ENCODE measurements at places on chromosomes 7 and 10.

- DNase-seq, result no peak
Measured at GRCh38 chr10:102712843-102713538, 1.2 kb downstream of the ARL3 start.

DNA sequence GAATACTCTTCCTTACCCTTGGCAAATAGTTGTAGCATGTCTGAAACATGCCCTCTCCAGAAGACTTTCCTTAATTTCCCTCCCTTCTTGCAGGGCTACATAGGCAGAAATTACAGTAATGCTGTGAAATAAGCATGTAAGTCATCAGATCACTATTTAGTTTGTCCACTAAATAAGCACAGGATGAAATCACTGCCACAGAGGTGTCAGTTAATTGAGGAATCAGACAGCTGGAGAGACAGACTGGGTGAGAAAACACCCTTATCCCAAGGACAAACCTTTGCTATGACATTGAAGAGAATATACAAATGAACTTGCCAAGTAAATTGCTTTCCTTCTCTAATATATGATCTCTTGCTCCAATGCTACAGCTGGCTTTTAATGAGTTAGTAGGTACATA is 129.3 kb downstream of the CHRM2 start:
- DNase-seq, result no peak

GRCh38 chr10:100008708-100009282 is 952 bp downstream of the DNMBP start:
- DNase-seq, result no peak

DNA sequence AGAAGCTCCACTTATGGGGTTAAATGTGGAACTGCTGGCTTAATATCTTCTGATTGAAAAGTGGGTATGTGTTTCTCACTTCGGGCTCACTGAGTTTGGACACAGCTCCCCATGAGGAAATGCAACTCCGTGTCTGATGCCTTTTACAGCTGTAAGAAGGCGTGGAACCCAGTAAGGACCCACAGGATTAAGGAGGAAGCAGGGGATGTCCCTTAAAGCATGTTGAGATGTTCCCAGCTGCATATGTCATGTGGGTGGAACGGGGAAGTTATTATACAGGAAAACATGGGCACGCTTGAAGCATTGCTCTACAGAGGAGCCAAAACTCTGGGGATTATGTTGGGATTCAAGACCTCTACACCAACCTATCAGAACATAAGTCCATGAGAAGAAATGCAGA is 224.4 kb downstream of the NEBL start:
- DNase-seq, result no peak

DNA sequence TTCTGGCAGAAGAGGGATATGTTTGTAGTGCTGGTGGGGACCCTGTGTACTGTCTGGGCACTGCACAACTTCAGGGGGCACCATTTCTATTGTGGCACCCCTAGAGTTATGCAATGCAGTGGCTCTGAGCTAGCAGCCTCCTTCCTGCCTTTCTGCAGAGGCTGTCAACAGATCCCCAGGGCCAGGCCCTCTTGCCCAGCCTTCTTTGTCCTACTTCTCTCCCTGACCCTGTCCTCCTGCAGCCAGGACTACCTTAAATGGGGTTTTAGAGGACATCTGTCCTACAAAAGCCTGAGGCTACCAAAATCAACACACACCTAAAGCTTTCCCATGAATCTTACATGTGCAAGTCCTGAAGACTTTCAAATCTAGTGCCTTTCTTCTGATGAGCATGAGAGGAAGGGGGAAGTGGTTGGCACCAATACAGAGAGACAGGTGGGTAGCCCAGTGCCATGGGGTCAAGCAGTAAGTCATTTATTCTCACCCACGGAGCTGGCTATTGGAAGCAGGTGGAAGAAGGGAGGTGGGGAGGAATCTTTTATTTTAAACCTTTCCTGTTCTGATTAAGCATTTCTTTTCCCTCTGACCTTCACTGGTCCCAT is 2.4 kb downstream of the SPOCK2 start:
- no peak for DNase-seq

DNA sequence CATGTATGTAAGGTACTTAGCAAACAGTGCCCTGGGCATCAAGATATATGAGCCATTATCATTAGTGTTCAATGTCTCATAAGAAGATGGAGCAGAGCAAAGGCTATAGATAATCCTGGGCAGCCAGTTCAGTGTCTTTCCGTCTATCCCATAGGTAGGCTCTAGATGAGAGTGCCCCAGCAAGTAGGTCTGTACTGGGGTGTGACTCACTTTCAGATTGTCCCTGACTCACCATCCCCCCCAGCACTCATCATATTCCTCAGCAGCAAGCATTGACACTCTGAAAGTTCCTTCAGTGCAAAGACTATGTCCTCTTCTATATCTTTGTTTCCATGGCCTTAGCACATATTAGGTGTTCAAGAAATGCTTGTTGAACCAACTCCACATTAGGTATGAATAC is 20.0 kb upstream of the FAM204A start:
- DNase-seq, result no peak

GRCh38 chr10:44824607-44825006 is 86.5 kb upstream of the TMEM72 start:
- no peak for DNase-seq

DNA sequence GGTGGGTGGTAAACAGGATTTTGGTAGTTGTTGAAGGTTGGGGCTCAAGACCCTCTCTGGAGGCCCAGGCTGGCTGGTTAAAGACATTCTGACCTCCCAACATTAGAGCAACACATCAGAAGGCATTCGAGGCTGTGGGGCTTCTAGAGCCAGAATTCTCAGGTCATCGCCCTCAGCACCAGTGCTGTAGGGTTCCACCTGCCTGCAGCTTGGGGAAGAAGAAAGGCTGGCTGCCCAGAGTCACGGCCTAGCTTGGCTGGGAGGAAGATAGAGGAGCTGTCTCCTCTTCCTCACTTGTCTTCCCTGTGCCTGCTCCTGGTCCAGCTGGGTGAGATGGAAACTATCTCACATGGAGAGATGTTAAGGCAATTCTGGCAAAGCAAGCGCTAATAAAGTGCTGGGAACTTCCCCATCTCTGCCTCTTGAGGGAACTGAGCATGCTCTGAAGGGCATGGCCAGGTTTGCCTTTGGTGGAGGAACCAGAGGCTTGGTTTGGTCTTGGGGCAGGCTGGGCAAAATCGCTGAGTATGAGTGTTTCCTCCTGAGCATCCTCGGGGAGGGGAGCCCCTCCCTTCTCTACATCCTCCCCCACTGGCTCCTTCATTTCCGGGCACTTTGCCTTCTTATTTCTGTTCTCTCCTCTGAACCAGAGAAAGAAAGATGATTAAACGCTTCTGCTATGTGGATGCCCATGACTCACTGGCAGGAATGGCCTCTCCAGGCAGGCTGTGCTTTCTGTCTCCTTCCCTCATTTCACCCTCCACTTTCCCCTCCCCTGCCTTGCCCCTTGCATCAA is 509.0 kb upstream of the PODXL start:
- no peak for DNase-seq

GRCh38 chr10:4011136-4011812 is 226.3 kb upstream of the KLF6 start:
- no peak for DNase-seq

DNA sequence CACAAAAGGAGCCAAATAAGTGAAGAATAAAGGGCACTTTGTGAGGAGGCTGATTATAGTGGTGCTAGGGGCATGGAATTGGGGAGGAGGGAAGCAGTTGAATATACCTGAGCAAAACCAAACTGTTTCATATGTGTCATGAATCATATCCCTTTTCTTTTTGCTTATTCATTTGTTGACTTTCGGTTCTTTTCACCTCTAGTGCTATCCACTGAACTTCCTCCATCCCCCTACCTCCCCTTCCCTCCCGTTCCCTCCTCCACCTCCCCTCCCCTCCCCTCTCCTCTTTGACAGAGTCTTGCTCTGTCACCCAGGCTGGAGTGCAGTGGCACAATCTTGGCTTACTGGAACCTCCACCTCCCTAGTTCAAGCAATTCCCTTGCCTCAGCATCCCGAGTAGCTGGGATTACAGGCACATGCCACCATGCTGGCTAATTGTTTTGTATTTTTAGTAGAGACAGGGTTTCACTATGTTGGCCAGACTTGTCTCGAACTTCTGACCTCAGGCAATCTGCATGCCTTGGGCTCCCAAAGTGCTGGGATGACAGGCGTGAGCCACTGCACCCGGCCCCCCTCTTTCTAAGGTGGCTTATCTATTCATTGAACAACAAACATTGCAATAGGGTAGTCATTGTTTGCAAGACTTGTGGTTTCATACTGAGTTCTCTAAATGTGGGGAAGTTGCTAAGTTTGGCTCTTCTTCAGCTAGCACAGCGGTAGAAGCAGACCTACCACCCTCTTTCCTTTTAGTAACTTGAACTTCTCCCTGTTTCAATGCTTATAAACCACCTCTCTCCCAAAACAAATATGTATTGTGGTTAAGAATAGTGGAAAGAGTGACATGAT is 150.4 kb upstream of the PRPS1L1 start:
- no peak for DNase-seq

GRCh38 chr10:18608596-18608995 is 42.8 kb downstream of the NSUN6 start:
- DNase-seq, result no peak

- DNase-seq, result no peak
Measured at GRCh38 chr10:23975431-23975830, 233.5 kb upstream of the KIAA1217 start.

- no peak for DNase-seq
Measured at GRCh38 chr7:105792488-105793370, 83.7 kb downstream of the ATXN7L1 start.

DNA sequence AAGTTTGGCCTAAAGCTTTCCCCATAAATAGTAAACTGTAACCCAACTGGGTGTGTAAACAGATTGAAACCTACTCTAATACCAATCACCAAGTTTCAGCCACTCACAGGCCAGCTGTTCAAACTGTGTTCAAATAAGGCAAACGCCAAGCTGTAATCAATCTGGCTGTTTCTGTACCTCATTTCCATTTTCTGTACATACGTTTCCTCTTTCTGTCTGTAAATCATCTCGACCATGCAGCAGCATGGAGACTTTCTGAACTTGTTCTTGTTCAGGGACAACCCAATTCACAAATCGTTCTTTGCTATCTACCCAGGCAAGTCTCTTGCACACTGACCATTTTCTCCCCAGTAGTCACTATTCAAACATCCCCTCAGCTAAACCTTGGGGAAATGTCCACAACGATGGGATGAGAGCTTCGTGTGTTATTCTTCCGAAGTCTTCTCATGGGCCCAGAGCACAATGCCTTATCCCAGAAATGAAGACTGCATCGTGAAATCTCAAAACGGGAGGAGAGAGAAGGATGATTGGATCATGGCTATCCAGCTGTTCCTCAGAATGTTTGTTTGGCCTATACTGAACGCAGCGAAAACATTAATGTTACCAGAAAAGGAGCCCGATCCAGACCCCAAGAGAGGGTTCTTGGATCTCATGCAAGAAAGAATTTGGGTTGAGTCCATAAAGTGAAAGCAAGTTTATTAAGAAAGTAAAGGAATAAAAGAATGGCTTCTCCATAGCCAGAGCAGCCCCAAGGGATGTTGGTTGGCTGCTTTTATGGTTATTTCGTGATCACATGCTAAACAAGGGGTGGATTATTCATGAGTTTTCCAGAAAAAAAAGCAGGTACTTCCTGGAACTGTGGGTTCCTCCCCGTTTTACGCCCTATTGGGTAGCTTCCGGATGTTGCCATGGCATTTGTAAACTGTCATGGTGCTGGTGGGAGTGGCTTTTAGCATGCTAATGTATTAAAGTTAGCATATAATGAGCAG is 86.2 kb downstream of the SLC16A9 start:
- DNase-seq, result no peak

DNA sequence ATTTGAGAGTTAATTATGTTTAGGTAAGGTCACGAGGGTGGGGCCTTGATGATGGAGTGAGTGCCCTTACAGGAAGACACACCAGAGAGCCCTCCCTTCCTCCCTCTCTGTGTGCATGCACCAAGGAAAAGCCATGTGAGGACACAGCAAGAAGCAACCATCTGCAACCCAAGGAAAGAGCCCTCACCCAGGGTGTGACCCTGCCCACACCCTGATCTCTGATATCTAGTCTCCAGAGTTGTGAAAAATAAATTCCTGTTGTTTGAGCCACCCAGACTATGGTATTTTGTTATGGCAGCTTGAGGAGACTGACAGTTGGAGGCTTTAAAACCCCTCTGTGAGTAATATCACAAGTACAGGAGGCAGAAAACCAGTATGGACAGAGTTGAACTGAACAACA is 15.0 kb upstream of the MCM10 start:
- DNase-seq, result no peak

DNA sequence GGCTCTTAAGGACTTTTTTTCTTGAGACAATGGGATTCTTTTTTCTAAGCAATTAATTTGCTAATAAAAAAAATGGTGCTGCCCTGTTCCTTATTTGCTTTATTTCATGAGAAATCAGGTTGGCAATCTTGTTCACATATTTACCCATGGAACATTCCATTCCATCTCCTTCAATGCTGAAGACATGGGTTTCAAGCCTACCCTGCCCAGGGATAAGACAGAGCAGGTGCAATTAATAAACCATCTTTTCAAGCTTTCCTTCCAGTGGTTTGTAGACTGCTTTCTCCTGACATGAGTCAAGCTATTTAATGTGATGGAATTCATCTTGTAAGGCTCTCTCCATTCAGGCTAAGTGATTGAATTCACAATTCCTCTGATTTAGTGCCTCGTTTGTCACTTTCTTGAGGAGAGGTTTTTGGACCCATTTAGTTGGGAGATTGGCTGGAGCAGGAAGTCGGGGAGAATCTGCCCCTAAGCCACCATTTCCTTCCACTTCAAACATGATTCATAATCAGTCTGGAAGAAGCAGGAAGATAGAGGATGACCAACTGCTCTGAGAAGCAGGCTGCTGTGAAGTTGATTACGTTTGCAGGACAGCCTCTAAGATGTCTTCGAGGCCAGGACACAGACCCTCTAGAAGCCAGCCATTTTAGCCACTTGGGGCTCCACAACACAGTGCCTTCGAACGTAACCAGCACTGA is 552.4 kb upstream of the GALNT17 start:
- no peak for DNase-seq

GRCh38 chr10:22742678-22743077 is 28.3 kb upstream of the PIP4K2A start:
- DNase-seq, result no peak

DNA sequence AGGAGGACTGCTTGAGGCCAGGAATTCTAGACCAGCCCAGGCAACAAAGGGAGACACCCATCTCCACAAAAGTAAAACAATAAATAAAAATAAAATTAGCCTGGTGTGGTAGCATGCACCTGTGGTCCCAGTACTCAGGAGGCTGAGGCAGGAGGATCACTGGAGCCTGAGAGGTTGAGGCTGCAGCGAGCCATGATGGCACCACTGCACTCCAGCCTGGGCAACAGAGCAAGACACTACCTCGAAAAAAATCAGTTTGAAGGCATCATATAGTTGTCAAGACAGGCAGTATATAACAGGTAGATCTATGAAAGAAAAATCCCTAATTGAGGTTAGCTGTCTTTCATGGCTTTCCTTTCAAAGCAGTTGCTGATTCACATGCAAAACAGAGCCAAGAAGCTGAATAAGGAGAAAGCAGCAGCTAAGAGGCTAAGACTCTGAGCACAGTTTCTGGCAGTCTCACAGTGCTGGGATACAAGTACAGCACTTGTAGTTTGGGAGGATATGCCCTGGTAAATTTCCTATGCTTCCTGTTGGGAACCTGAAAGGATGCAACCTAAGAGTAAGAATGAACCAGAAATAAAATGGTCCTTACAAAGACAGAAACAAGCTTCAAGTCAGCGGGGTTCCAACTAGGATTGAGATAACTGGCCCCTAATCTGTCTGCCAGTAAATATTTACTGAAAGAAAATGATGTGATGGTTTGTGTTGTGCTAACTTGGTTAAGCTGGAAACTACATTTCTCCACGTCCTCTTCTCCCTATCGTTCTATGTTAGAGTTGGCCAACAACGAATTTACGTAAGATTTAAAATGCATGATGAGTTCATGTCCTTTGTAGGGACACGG is 368.5 kb upstream of the HPS1 start:
- no peak for DNase-seq

Measured in activated naive CD4-positive, alpha-beta T cell (primary cell).